ENCODE measurements at places on chromosomes 6 and 20.

DNA sequence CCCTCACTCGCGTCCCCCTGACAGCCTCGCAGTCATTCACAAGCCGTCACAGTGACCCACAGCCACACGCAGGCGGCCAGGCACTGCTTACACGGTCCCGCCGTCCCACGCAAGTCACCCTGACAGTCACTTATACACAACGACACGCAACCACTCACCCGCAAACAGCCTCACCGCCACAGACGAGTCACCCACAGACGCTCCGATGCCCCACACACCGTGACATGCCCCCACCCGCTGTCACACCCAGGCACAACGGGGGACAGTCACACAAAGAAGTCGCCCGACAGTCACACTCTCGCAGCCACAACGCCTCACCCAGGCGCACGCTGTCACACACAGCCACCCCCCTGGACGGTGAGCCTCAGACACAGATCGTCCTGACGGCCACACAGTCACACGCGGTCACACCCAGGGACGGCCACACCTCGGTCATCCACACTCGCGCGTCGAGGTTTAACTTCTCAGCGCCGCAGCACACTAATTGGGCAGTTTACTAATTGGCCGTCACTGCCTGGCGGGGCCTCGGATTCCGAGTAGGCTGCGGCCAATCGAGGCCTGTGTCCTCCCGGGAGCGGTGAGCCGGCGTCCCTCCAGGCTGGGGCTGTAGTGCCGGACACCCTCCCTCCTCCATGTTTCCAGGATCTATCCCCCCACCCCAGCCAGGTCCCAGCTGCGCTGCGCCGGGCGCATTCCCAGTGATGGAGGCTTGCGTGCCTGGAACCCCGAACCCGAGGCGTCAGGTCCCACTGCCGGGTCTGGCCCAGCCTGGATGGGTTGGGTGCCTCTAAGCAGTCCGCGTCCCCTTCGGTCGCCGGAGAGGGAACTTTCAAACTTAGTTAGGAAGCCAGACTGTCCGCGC lies 790 bp downstream of the TOX2 start:
- DNase-seq, result no peak

- no peak for DNase-seq
Observed at GRCh38 chr6:37435816-37436215, 2.8 kb downstream of the CMTR1 start.

GRCh38 chr6:35177596-35177995 lies 36.2 kb upstream of the SCUBE3 start:
- DNase-seq, result no peak

- no peak for DNase-seq
Observed at GRCh38 chr20:38147163-38147562, 17.9 kb downstream of the TGM2 start.

- DNase-seq, result no peak
Observed at GRCh38 chr20:23625236-23625964, 12.4 kb downstream of the CST3 start.

- no peak for DNase-seq
Observed at GRCh38 chr6:156392648-156393047, 384.5 kb upstream of the ARID1B start.

- DNase-seq, result no peak
Observed at GRCh38 chr6:3398755-3399696, 57.8 kb downstream of the SLC22A23 start.

DNA sequence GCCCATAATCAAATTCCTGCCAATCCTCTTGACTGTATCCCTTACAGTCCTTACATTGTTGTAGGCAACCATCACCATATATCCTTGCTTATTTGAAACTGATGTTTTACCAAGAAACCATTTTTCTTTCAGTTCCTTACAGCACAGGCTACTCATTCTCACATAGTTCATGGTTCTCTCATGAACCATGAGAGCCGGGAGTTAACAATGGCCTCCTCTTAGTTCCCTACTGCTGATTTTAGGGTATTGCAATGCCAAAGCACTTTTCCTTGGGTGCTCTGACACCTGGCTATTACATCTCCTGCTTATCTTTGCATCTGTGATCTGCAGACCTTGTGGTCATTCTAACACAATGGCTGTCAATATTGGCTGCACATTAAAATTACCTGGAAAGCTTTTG lies 133.4 kb downstream of the MYB start:
- DNase-seq, result no peak

DNA sequence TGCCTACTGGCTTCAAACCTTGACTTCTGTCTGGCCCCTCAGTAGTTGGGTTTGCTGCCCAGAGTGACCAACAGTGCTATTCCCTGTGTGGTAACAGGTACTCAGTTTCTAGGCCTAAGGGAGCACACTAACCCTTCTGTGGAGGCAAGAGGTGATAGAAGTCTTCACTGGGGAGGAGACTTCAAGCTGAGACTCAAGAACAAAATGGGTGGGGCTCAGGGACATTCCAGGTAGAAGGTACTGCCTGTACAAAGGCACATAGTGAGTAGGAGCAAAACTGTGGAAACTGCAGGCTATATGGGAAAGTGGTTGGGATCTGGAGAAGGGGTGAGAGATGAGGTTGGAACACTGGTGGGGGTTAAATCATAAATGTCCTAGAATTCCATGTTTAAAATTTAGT lies 2.3 kb upstream of the SCAND1 start:
- DNase-seq, result no peak

GRCh38 chr20:36812594-36813463 lies 39.3 kb upstream of the DSN1 start:
- no peak for DNase-seq

DNA sequence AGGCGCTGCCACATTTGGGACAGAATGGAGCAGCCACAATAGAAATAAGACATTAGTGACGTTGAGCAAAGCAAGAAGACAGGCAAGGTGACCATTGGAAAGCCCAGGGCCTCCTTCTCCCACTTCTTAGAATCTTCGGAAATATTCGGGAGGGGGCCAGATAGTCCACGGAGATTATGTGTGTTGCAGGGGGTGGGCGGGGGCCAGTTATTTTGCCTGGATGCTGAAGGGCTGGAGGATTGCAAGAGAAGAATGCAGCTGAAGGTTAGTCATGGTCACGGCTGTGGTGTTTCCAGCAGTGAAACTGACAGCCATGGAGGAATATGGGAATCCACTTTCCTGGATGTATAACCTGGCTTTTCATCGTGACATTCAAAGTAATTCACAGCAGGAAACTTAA lies 88.6 kb downstream of the CDH26 start:
- DNase-seq, result no peak

DNA sequence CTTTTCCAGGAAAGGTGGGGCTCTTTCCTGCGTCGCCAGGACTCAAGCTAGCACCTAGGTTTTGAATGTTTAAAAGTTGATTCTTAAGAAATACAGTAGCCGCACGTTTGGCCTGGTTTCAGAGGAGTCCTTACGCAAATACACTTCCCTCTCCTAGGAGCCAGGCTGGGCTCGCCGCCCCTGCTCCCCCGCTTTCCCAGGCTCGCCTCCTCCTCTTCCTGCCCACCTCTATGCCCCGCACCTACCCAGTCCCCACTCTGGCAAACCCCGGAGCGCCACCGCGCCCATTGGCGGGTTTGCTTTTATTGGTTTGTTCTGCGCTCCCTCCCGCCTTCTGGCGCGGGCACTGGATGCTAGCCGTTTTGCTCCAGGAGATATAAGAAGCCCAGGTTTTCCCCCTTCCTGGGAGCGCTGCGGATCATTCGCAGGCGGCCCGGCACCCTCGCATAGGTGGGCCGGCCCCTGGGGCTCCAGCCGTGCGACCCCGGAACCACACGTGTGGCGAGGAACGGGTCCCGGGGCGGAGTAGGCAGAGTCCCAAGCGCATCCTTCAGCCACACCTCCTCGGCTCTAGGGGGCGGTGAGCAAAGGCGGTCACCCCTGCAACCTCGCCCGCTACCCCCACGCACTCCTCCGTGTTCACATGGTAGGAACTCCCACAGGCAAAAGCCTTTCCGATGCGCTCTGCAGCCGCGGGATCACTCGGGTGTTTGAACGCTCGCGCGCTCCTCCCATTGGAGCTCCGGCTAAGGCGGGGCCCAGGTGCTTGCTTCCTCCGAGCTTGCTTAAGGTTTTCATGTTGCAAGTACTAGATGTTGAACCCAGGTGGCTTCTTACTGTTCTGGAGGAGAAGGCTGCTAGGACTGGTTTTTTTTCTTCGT lies 119.0 kb downstream of the RTN4IP1 start:
- peak; percentile 35 for DNase-seq

- DNase-seq, result no peak
Observed at GRCh38 chr20:47480239-47480638, 21.4 kb upstream of the NCOA3 start.

- no peak for DNase-seq
Observed at GRCh38 chr6:29424575-29424974, 9.8 kb downstream of the OR12D1 start.

GRCh38 chr6:53758496-53758895 lies 36.3 kb upstream of the LRRC1 start:
- DNase-seq, result no peak

- no peak for DNase-seq
Observed at GRCh38 chr6:74768120-74768519, 437.7 kb downstream of the COL12A1 start.

- no peak for DNase-seq
Observed at GRCh38 chr20:35917077-35917476, 37.2 kb downstream of the SCAND1 start.

DNA sequence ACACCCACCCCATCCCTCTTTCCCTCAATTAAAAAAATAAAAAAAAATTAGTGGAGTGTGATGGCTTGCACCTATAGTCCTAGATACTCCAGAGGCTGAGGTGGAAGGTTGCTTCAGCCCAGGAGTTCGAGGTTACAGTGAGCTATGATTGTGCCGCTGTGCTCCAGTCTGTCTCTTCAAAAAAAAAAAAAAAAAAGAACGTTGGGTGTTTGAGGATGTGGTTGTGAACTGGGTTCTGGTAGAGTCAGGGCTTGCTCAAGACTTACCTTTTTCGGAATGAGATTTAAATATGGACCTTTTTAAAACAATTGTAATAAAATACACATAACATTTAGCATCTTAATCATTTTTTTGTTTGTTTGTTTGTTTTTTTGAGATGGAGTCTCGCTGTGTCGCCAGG lies 211.9 kb downstream of the OR2B2 start:
- no peak for DNase-seq

DNA sequence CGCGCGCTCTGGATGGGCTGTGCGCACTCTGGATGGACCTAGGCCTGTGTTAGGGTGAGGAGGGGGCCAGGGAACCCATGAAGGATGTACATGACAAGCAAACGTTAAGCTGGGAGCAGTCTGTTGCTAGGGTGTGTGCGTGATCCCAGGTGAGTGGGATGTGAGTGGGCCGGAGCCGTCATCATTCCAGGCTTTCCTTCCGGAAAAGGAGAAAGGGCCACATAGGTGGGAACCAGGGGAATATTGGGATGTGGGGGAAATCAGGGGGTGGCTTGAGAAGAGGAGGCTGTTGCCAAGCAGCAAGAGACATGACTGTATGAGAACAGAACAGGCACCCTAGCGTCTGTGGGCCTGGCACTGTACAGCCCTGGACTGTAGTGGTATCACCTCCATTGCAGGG lies 49.7 kb upstream of the EPB41L1 start:
- DNase-seq, result no peak

- DNase-seq, result no peak
Observed at GRCh38 chr6:2862712-2863181, 21.1 kb upstream of the SERPINB1 start.

Measured in stimulated activated CD8-positive, alpha-beta memory T cell treated with anti-CD3 and anti-CD28 coated beads, Interleukin-7, amount 100 ng/mL, for 24 hours (primary cell).